ENCODE measurements at places on chromosomes 7 and 10.

GRCh38 chr7:121755286-121755685 is 117.7 kb upstream of the PTPRZ1 start:
- no peak for DNase-seq

- DNase-seq: no peak
These were observed 45.3 kb downstream of the HK1 start for GRCh38 chr10:69323622-69324021.

DNA sequence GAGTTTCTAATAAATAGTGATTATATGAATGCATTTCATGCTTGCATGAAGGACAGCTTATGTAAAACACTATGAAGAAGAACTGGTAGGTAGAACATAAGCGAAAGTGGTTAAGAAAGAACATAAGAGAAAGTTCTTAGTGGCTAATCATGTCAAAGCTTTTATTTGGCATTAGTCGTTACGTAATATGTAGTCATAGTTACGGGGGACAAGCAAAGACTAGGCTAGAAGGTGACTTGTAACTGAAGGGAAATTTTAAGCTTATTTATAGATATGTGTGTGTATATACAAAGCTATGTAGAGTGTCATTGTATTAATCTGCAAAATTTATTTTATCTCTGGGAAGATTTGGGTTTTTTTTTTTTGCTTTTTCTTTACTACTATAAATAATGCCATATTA is 36.9 kb downstream of the CAPZA2 start:
- DNase-seq: peak; percentile 20

GRCh38 chr10:86401588-86402282 is 35.1 kb upstream of the GRID1 start:
- no peak for DNase-seq

DNA sequence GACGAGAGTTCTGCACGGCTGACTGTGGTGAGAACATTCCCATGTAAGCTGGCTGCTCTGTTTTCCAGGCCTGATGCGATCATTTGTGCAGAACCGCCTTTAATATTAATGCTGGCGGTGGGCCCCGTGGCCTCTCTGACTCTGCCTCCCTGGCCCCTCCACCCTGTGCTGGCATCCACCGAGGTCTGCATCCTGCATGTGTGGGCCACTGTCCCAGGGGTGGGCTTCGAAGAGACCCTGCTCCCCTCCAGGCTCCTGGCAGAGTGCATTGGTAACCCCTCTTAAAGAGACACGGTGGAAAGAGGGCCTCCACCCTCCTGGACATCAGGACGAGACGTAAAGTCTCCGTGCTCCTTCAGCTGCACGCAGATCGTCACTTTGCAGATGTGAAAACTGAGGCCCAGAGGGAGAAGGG is 67.3 kb upstream of the FAM20C start:
- no peak for DNase-seq

- no peak for DNase-seq
These were observed 22.3 kb upstream of the TSPAN33 start for GRCh38 chr7:129122078-129122750.

DNA sequence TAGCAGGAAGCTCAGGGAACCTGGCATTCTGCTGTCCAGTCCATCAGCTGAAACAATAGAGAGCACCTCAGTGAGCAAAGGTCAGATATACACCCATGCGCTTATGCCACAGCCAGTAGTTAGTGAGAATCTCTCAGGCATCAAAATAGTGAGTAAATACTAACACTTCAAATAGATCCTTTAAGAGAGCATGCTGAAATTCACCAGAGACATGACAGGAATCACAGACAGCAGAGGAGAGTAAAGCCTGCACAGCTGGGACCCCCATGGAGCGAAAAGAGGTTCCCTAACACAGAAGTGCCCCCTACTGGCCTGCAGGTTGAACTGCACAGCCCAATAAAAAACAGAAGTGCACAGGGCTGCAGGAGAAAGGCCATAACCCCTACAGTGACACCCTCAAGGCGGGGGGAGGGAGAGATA is 57.6 kb upstream of the ANTXRL start:
- DNase-seq: no peak

DNA sequence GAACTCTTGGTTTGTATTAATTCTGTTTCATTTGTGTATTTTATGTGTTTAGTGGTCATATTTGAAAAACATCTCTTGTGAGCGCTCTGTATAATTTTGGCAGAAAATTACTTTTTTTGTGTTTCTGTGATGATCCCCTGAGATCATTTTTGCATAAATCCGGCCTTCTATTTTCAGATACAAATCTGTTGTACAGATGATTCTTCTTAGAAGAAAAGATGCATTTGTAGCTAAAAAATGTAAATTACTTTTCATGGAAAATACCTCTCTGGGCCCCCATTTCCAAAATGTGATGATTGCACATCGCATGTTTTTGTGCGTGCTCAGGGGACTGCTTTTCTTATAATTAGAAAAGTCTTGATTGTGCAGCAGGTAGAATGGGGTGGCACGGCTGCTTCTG is 395.4 kb downstream of the LRMDA start:
- DNase-seq: no peak

GRCh38 chr7:28176174-28176573 is 4.4 kb downstream of the JAZF1 start:
- no peak for DNase-seq

DNA sequence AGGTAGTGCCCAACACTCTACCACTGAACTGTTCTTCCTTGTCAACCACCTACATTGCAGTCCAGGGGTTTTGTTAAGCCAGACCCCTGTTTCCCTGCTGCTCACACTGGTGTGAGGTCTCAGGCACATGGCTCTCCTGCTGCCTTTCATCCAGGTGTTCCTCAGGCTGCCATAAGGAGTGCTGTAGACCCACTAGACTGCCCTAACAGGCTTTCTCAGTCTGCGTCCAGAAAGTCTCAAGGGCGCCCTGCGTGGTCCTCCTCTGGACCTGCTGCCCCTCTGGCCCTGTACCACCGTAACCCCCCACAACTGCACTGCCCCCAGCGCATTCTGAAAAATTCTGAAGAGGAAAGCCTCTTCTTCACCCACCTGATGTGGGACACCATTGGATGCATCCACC is 225.7 kb upstream of the ANKRD30A start:
- no peak for DNase-seq

DNA sequence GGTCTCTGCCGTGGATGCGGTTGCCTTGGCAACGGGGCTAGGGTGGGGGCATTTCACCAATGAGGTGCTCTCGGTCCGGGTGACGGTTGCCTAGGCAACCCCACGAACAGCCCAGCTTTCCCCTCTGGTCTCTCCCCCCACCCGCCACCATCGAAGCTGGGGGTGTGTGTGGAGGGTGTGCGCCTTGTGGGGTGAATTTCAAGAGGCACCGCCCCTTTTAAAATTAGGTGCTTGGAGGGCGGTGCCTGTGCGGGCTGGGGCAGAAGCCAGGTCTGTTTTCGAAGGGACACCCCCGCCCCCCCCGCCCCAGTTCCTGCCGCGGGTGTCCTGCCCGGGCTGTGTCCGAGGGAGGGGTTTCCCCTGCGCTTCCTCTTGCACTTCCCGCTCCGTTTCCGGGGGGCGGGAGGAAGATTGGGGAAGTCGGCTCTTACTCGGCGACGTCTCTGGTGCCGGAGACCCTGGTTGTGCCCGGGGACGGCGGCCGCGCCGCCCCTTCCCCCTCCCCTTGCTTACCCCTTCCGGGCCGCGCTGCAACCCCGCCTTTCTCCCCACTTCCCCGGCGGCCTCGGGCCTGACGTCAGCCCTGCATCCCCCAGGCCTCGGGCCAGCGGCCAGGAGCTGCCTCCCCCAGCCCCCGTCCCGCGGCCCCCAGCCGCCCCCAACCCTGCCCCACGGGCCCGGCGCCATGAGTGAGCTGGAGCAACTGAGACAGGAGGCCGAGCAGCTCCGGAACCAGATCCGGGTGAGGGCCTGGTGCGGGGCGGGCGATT is 2.2 kb downstream of the GNB2 start:
- peak; percentile 63 for DNase-seq

- peak; percentile 10 for DNase-seq
These were observed 21.4 kb upstream of the SMC3 start for GRCh38 chr10:110546077-110546476.

- DNase-seq: no peak
These were observed 149.0 kb upstream of the UNC5B start for GRCh38 chr10:71063401-71063800.

- peak; percentile 67 for DNase-seq
These were observed 165.9 kb upstream of the PLXNA4 start for GRCh38 chr7:132742189-132742612.

- no peak for DNase-seq
These were observed 116.6 kb downstream of the INPP5A start for GRCh38 chr10:132654121-132654571.

DNA sequence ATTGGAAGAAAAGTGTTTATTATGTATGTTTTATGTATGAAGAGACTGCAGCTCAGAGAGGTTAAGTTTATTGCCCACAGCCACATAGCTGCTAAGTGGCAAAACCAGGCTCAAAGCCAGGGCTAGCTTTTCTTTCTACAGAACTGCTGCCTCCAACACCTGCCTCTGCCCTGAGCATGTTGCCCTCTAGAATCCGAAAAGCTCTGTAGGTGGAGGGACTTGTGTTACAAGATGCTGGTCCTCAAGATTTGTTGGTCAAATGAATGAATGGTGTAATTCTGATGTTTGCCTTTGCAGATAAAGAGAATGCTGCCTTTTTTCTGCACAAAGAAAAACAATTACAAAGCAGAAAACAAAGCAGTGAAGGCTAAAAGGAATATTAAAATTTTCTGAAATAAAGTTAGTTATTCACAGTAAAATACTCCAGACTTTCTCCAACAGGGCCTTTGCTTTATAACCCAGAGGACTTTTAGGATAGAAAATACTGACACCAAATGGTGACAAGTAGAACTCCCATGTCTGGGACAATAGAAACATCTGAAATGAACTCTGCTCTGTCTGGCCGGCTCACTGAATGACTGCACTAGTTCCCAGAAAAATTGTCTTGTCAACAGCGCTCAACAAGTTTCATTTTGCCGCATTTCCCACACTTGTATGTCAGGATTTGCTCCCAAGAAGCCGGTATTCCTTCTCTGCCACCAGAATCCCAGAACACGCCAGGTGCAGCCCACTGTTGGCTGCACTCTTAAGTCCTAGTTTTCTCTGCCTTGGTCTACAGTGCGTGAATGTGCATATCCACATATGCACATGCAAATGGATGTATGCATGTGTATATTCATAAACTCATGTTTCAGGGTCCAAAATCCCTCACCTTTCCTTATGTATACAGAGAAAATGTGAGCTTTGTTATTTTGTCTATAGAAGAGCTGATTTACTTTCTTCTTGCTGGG is 11.0 kb upstream of the DNTT start:
- DNase-seq: peak; percentile 51

DNA sequence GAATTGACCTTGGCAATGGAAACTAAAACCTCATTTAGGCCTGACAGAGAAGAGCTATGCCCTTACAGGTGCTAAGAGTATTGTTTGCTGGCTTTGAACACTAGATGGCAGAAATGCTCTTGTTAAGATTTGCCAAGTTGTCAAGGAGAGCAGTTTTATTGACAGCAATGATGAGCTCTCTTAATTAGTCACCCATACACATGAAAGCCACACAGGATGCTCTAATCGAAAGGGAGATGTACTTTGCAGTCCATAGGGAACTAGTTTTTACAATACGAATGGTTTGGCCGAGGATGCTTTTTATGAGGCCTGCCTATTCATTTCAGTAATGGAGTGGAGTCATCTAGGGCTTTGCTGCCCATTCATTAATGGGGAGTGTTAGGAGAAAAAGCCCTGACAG is 45.4 kb upstream of the MBL2 start:
- peak; percentile 19 for DNase-seq

GRCh38 chr7:158975526-158976467 is 119.4 kb downstream of the DYNC2I1 start:
- DNase-seq: no peak

GRCh38 chr7:110647266-110647665 is 443.7 kb upstream of the LRRN3 start:
- no peak for DNase-seq

- DNase-seq: no peak
These were observed 44.3 kb upstream of the ATOH7 start for GRCh38 chr10:68276224-68276623.

DNA sequence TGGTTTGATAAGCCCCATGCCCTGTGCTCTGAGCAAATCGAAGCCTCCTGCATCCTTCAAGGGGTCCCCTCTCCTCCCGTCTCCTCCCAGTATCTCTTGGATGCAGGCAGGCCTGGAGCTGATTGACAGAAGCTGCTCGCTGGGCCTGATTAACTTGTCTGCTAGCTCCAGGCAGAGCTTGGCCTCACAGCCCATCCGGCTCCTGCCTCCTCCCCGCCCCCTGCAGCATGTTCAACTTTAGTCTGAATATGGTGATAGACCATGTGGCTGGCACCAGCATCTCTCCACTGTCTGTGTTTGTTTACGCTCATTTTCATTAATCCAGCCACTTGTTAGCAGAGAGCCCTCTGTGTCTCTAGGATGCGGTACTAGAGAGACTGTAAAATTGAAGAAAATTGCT is 432.2 kb downstream of the DPP6 start:
- no peak for DNase-seq

DNA sequence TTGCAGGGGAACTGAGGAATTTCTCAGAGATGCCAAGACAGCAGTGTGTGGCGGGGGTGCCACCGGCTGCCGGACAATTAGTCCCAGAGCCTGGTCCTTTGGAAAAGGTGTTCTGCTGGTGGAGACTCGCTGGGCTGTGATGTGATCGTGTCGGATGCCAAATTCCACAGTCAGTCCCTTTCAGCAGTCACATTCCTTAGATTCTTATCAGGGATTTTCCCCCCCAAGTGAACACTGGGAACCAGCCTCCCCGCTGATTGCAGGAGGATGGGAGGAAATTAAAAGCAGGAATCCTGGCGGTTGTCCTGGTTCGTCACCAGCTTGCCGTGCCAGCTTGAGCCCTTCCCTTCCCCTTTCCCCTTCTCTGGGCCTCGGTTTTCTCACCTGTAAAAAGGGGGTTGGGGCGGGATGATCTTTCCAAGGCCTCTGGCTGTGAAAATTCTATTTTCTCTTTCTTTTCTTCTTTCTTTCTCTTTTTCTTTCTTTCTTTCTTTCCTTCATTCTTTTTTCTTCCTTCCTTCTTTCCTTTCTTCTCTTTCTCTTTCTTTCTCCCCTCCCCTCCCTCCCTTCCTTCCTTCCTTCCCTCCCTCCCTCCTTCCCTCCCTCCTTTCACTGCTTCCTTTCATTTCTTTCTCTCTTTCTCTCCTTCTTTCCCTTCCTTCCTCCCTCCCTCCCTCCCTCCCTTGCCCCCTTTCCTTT is 39.6 kb downstream of the COL26A1 start:
- DNase-seq: peak; percentile 85

- DNase-seq: no peak
These were observed 1.8 kb downstream of the TPST1 start for GRCh38 chr7:66206934-66207240.

GRCh38 chr10:73893426-73893825 is 17.5 kb upstream of the PLAU start:
- no peak for DNase-seq

- DNase-seq: no peak
These were observed 654.4 kb downstream of the LRMDA start for GRCh38 chr10:76085817-76086167.

- no peak for DNase-seq
These were observed 98.7 kb downstream of the CTBP2 start for GRCh38 chr10:125061557-125062226.

Data from AG10803 (cell line).